ENCODE measurements at places on chromosomes 4 and X. TPM values are rescaled to one million over a fixed set of nuclear protein-coding genes. Genes with fewer than 3 reads are reported as not detected.
A peak's percentile ranks its signal among the peaks of the same experiment; 100 is the strongest.

HEPH gene
- 0.08 TPM for total RNA-seq

GRCh38 chr4:106136777-106137331 is 179.2 kb downstream of the TBCK start:
- DNase-seq, result no peak

DNA sequence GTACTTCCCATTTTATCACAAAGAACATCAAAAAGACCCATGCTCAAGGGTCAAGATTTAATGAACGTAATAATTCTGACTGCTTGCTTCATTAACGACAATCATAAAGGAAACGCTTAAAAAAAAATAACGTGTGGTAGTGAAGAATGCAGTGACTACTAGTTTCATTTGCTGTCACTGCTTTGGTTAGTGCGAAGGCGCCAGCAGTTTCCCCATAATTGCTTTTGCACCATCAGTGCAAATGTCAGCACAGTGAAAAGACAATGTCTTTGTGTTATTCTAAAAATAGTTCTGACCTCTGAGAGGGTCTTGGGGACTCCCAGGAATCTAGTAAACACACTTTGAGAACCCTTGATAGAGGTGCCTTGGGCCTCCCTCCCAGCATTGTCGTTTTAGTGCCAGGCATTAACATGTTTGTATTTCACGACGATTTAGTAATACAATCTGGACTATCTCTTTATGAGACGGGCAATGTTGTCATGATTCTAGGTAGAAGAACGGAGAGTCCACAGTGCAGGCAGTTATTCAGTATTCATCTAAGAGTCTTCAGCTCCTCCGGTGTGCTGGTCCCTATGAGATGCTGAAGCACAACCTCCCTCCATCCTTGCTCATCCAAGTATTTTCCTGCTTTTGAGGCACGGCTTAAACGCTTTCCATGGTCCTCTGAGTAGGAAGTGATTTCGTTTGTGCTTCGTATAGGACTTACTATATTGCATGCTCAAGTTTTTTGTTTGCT is 71.0 kb downstream of the AFF1 start:
- no peak for DNase-seq

DNA sequence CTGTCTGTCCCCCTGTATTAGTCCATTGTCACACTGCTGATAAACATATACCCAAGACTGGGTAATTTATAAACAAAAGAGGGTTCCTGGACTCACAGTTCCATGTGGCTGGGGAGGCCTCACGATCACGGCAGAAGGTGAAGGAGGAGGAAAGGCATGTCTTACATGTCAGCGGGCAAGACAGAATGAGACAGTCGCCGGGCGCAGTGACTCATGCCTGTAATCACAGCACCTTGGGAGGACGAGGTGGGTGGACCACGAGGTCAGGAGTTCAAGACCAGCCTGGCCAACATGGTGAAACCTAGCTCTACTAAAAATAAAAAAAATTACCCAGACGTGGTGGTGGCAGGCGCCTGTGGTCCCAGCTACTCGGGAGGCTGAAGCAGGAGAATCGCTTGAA is 24.7 kb downstream of the IL3RA start:
- no peak for DNase-seq

GRCh38 chr4:88211473-88212252 is 53.2 kb upstream of the ABCG2 start:
- DNase-seq, result peak; percentile 30

- no peak for DNase-seq
These were observed 10.5 kb downstream of the SLC34A2 start for GRCh38 chr4:25666031-25666630.

CFI gene
- total RNA-seq, result 0.33 TPM

VSIG1 gene
- total RNA-seq, result not detected

DNA sequence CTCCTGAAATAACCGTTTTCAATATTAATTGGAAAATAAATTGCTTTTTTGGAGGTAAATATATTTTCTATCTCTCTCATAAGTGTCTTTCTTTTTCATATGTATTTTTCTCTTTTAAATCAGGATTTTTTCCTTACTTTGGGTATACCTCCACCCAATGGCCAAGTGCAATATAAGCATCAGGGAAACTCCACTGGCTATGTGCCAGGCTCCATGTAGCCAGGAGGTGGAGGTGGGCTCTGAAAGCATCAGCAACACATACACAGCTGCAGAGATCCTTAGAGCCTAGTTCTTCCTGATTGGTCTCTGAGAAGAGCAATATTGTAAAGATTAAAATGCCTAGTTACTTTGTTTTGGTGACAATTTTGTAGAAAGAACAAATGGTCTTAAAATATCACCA is 3.4 kb downstream of the GABRA2 start:
- no peak for DNase-seq

KIAA1210 gene
- not detected for total RNA-seq

DNA sequence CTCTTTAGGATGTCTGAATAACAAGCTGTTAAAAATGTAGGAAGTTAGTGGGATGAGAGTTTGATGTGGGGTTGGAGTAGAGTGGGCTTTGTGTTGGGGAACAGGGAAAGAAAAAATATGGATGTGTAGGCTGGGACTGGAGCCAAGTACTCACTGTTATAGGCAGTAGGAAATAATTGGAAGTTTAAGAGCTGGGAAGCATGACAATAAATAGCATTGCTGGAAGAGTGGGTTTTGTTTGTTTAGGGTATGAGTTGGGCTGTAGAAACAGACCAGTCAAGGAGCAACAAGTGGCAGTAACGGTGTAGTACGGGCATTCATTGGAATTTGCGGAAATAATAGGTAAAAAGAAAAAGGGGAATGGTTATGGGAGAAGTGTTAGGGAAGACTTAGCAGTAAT is 81.6 kb downstream of the KDM6A start:
- DNase-seq, result no peak

PCDH19 gene
- 0.08 TPM for total RNA-seq

- DNase-seq, result no peak
These were observed 138.9 kb downstream of the SOWAHB start for GRCh38 chr4:76758996-76759395.

C1QTNF7 gene
- total RNA-seq, result not detected

OTC gene
- not detected for total RNA-seq

DNA sequence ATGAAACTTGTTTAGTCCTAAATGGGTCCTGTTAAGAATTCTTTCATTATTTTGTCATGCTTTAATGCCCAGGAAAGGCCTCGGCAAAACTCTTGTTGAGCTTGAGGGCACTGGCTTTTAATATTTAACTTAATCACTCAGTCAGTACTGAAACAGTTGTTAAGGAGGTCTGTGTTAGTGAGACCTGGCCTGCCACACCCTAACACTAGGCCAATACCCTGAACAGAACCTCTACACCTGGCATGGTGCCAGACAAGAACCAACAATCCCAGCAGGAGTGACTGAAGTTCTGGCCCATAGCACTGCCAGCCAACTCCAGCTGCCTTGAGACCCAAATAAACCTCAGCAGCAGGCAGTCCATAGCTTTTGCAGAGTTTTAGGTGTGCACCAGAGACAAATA is 85.7 kb upstream of the ITM2A start:
- no peak for DNase-seq

GRCh38 chr4:118834070-118834469 is 1.9 kb downstream of the SEC24D start:
- no peak for DNase-seq

GAR1 gene
- 23.6 TPM for total RNA-seq

GRCh38 chrX:40831750-40832149 is 96.4 kb upstream of the MED14 start:
- DNase-seq, result no peak

DNA sequence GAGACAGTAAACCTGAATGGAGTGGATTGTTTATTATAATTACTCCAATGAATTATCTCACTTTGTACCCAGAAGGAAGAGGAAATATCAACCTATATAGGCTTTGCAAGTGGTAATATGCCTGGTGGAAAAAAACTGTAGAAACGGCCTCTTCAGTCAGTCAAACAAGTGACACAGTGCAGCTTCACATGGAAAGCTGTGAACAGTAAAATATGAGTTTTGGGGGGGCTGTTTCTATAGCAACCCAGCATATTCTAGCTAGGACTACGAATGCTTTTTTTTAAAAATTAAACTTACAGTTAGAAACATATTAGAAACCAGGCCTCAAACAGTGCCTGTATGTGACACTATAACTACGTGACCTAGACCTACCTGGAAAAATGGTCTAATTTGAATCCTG is 150.1 kb downstream of the PPP1R2C start:
- DNase-seq, result no peak

LONRF3 gene
- 13.1 TPM for total RNA-seq

TMEM255A gene
- total RNA-seq, result 0.31 TPM

DNA sequence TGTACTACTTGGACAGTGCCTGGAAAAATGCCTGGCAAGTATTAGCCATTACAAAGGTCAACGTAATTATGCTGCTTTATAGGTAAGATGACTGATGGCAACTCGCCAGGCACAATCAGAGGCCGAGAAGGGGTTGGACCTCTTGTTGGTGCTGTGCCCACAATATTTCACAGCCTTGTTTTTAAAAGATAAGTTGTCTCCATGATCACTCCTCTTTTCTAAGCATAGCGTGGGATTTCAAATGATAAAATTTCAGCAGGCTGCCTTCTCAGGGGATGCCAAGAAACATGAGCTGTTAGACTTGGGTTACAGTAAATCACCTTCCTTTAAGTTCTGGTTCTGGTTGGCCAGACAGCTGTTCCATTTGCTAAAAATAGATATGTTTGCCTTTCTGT is 26.9 kb downstream of the HOPX start:
- no peak for DNase-seq
